Fibroblast of villous mesenchyme (primary cell): ENCODE measurements at places on chromosomes 2 and 18. TPM values are rescaled to one million over a fixed set of nuclear protein-coding genes. Genes with fewer than 3 reads are reported as not detected.
A peak's percentile ranks its signal among the peaks of the same experiment; 100 is the strongest.

DNA sequence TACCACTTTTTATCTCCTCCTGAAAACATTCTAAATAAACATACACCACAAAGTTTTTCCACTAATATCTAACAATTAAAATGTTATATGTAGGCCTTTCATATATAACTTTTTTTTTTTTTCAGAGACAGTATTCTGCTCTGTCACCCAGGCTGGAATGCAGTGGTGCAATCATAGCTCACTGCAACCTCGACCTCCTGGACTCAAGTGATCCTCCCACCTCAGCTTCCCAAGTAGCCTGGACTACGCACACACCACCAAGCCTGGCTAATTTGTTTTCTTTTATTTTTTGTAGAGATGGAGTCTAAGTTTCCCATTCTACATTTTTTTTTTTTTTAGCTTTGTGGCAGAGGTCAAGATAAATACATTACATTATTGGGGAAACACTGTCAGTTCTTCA, 1612.6 kb upstream of the NXPH2 start:
- DNase-seq = peak; percentile 8

DNA sequence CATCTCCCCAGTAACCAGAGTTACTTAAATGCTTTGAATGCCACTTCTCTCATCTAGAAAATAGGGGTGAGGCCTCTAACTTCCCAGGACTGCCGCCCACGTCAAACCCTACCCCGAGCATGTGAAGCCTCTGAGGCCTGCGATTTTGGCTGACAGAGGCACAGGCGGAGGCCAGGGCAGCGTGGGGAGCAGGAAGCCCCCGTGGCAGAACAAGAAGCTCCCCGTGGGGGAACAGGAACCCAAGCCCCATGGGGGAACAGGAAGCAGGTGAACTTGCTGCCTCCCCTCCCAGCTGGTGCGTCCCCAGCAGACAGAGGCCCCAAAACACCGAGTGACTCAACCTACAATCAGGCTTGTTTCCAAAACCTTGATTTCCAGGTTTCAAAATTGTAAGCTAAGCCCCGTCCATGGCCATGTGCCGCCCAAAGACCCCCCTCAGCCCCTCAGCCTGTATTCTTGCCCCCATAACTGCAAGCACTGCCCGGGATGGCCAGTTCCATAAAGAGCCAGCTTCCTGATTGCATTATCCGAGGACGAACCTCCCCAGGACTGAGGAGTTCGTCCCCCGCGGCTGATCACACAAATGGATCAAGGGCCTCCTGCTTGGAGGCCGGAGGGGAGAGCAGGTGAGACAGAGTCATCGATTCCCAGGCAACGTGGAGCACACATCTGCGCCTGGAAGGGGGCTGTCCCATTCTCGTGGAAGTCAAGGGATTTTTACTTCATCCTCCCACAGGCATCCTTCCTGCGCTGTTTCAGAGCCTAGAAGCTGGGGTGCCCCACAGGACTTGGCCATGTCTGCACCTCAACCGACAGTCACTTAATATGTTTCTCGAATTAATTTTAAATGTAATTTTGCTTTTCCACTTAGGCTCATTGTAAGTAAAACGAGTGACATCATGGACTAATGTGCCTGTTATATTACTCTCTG, 36.3 kb upstream of the CTDP1 start:
- DNase-seq = no peak

DNA sequence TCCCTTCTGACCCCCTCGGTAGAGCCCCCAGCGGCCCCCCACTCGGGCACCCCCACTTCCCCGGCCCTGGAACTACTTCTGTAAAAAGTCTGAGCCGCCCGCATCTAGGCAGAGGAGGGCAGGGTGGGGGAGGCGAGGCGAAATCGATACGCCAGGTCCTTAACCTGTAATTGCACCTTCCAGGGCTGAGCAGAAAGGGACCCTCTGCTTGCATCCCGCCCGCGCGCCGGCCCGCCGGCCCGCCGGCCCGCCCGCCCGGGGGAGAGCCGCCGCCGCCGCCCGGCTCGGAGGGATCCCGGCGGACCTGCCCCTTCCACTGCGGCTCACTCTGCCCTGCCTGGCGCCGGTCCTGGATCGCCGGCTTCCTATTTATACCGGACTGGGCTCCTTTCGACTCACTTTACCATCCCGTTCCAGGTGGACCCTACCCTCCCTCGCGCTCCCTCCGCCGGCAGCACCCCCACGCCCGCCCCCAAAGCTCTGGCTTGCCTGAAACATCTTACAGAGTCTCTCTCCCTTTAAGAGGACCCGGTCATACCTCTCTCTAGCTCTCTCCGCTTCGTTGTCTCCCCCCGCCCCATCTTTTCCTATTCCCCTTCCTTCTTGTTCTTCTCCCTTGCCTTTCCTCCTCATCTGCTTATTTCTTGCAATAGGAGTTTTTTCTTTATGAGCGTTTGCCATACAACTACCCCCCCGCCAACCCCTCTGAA, 797 bp downstream of the KLHL14 start:
- DNase-seq = no peak

- no peak for DNase-seq
Observed at GRCh38 chr2:209463226-209463625, 39.4 kb downstream of the MAP2 start.

- DNase-seq = no peak
Observed at GRCh38 chr2:136191041-136191440, 73.1 kb upstream of the CXCR4 start.

The CCDC121 gene
- 1.3 and 1.9 TPM in 2 replicates for total RNA-seq

GRCh38 chr2:227007940-227008339, 156.1 kb downstream of the COL4A4 start:
- DNase-seq = no peak

- peak; percentile 3 for DNase-seq
Observed at GRCh38 chr2:199148076-199148845, 309.5 kb downstream of the SATB2 start.

GRCh38 chr2:119308793-119309330, 57.8 kb downstream of the C2orf76 start:
- no peak for DNase-seq

The UGT1A10 gene
- not detected in 2 replicates for total RNA-seq

The SPDYA gene
- total RNA-seq = 0.97 and 1.3 TPM in 2 replicates

GRCh38 chr2:25089605-25090315, 47.9 kb downstream of the EFR3B start:
- no peak for DNase-seq

DNA sequence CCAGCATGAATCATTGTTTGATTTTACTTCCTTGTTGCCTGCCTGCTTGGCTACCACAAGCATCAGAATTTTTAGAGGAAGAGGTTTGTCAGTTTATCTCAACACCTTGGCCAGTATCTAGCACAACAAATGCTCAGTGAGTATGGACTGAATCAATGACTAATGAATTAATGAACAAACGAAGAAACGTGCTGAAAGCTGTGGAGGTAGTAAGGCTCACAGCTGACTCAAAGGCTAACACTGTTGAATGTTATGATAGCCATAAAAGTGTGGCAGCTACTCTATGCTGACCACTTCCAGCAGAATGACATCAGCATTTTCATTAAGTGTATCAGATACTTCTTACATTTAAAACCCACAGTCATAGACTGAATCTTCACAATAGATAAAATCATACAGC, 543.4 kb downstream of the IRS1 start:
- peak; percentile 84 for DNase-seq

The CXCR4 gene
- not detected in 2 replicates for total RNA-seq

The KCNG3 gene
- total RNA-seq = under 0.01 TPM in 1 of 2 replicates, not detected in the other

GRCh38 chr2:71856773-71857525, 290.7 kb downstream of the CYP26B1 start:
- peak; percentile 4 for DNase-seq

The AQP12A gene
- total RNA-seq = not detected in 2 replicates

DNA sequence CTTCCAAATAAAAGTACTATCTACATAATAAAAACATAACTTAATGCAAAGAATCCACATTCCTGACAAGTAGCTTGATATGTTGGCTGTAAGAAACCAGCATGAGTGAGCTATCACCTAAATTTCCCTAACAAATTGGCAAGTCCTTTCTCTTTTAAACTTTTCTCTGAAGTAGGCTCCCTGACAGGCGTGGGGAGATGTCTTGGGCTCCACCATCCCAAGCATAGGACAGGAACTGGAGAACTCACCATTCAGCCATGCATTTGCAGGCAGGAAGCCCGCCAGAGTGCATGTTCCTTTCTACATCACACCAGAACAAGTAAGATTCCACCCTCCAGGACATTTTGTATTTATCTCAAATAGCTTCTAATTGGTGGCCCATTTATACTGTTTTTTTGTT, 921.9 kb upstream of the CELF4 start:
- no peak for DNase-seq

DNA sequence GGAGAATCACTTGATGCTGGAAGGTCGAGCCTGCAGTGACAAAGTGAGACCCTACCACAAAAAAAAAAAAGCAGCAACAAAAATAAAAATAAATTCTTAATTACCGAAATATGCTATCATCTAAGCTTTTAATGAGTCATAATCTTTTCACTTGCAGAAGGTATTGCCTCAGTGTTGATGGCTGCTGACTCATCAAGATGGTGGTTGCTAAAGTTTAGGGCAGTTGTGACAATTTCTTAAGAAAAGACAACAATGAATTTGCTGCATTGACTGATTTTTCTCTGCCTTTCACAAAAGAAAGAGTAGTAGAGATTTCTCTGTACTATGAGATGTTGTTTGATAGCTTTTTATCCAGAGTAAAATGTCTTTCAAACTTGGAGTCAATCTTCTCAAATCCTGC, 1809.0 kb downstream of the SUCLG1 start:
- DNase-seq = no peak

The CBLN2 gene
- 1.7 and 30.9 TPM in 2 replicates for total RNA-seq

The CCL20 gene
- 0.43 TPM in 1 of 2 replicates, not detected in the other for total RNA-seq

DNA sequence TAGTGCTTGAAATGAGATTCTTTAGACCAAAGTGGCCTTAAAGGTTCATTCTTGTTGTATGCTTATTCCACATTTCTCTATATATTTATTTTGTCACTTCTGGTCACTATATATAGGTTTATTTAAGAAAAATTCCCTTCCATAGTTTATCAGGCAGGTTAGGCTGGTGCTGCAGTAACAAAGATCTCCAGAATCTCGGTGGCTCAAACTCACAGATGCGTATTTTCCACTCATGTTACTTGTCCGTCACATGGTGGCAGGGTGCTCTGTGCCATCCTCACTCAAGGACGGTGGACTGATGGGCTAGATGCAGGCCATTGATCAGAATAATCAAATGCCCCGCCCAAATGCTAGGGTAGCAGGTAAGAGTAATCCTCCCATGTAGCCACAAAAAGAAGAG, 19.8 kb downstream of the SPTBN1 start:
- DNase-seq = no peak

DNA sequence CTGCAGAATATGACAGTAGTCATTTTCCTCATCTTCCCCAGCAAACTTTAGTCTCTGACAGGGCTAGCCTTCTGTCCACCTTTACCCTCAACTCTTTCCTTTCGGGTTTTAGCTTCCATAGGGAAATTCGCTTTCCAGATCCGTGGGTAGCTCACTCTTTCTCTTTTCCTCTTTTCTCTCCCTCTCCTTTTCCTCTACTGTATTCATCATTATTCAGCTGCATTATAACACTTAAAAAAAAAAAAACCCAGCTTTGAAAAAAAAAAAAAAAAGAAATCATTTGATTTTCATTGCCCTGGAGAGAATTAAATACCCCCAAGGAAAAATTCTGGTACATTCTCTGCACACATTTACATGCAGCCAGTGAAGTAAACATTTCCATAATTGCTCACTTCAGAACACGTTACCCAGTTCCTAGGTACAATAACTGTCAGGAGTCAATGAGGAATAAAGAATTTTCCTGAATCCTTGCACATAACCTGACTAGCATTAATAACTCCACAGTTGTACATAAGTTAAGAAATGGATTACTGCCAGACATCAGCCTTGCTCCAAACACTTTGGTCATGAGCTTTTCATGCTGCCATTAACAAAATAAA, 63.5 kb downstream of the ZNF521 start:
- DNase-seq = no peak

The FTCDNL1 gene
- total RNA-seq = 0.32 and 0.43 TPM in 2 replicates

The CTLA4 gene
- not detected in 2 replicates for total RNA-seq

- no peak for DNase-seq
Observed at GRCh38 chr2:27501042-27501441, 4.4 kb downstream of the GCKR start.

DNA sequence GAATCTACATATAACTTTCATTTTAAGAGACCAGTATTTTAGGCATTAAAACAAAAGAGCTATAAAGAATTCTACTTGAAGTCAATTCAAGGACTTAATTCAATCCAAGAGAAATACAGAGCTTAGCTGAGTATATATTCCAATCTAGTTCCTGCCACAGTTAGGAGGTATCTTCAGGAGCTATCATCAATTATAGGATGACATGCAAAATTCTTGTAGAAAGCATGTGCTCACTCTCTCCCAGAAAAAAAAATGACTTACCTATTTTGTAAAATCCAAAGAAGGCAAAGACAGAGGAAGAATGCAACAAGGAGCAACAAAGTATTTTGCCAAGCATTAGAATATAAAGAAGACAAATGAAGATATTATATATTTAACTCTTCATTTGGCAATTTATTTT, 31.8 kb upstream of the CFAP36 start:
- DNase-seq = no peak

The REL gene
- 6.4 and 7.3 TPM in 2 replicates for total RNA-seq

The PFN4 gene
- total RNA-seq = 0.43 and 0.64 TPM in 2 replicates

DNA sequence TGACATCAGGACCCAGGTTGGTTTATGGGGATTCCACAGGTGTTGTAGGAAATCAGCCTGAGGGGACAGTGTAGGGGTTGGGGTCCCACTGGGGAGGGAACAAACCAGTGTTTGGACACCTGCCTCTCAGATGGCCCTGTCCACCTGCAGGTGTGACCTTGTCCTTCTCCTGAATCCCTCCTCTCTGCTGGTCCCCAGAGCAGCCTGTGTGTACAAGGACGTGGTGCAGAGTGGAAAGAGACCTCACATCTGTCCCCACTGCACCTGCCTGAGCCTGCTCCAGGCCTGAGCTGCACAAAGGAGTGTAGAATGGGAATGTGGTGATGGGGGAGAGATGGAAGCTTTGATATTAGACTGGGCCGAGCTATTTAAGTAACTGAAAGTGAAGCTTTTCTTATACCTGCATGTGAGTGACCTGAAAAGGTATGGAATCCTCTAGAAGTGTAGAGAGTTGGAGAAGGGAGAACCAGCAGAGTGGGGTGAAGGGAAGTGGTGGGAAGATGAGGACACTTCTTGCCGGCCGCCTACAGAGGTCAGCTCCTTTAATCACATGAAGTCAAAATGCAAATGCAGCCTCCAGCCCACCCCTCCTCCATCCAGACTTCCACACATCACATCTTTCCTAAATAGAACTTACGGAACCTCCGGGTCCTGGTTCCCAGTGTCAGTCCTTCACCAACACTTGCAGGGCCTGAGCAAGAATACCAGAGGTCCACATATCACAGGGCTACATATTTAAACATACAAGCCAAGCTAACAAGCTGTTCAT, 89.3 kb upstream of the SMAD2 start:
- no peak for DNase-seq

- DNase-seq = no peak
Observed at GRCh38 chr2:165361514-165361913, 108.0 kb upstream of the CSRNP3 start.

GRCh38 chr2:29222381-29223179, 107.4 kb downstream of the CLIP4 start:
- no peak for DNase-seq

The TP53I3 gene
- total RNA-seq = 66.9 and 79.9 TPM in 2 replicates

The SCYGR3 gene
- total RNA-seq = not detected in 2 replicates

- DNase-seq = peak; percentile 61
Observed at GRCh38 chr2:1653956-1654695, 90.2 kb downstream of the PXDN start.

- DNase-seq = no peak
Observed at GRCh38 chr2:219537657-219538488, 5.7 kb downstream of the CHPF start.

The FOXI3 gene
- total RNA-seq = not detected in 2 replicates

The MALL gene
- total RNA-seq = 2.2 and 2.9 TPM in 2 replicates

The ZNF385B gene
- not detected in 2 replicates for total RNA-seq

- peak; percentile 53 for DNase-seq
Observed at GRCh38 chr2:241863536-241863954, 4.9 kb upstream of the PDCD1 start.
